ENCODE measurements at places on chromosomes 6 and 20.

GRCh38 chr6:22045261-22045912 is 251.4 kb downstream of the PRL start:
- peak; percentile 10 for DNase-seq

DNA sequence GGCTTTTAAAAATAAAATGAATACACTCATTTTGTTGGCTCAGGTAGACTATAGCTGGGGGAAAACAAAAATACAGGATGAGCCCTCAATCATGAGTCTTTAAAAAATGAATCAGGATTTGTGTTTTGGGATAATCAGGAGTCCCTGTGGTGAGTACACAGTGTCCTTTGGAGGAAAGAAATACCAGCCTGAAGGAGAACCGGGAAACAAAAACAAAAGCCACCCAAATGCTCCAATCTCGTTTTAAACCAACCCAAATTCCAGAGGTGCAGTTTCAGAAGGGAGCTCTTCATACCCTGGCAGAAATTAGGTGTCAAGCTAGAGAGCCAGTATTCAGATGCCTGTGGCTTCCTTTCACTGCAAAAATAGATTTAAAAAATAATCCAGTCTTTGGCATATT is 23.3 kb upstream of the FOXA2 start:
- DNase-seq, result no peak

GRCh38 chr6:93496548-93496947 is 77.2 kb upstream of the EPHA7 start:
- no peak for DNase-seq

DNA sequence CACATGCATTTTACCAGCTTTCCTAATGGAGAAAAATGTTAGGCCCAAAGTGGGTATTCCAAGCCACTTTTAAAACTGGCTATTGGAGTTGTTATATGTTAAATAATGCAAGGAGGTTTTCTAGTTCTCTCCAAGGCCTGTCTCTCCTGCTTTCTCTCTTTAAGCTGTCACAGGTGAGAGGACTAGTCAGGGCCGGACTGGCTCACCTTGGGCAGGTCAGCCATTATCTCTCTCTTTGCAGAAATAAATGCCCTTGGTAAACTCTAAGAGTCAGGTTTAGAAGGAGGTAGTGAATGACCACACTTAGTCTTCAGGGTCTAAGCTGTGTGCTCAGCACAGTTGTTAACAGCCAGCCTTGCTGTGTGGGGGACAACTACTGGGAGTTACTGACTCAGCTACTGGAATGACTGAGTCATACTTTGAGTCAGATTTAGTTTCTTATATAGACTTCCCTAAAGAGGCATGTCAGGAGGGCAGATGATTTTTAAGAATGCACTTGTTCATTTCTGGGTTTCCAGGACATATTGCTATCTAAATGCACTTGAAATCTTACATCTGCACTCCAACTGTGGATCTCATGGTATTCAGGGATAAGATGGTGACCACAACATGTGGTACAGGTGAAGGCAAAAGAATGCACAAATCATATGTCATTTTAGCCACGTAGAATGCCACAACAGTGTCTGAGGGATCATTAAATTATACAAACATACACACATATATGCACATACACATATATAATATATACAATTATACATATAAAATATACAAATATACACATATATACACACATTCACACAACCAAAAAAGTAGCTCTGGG is 719.4 kb downstream of the EPM2A start:
- peak; percentile 14 for DNase-seq

DNA sequence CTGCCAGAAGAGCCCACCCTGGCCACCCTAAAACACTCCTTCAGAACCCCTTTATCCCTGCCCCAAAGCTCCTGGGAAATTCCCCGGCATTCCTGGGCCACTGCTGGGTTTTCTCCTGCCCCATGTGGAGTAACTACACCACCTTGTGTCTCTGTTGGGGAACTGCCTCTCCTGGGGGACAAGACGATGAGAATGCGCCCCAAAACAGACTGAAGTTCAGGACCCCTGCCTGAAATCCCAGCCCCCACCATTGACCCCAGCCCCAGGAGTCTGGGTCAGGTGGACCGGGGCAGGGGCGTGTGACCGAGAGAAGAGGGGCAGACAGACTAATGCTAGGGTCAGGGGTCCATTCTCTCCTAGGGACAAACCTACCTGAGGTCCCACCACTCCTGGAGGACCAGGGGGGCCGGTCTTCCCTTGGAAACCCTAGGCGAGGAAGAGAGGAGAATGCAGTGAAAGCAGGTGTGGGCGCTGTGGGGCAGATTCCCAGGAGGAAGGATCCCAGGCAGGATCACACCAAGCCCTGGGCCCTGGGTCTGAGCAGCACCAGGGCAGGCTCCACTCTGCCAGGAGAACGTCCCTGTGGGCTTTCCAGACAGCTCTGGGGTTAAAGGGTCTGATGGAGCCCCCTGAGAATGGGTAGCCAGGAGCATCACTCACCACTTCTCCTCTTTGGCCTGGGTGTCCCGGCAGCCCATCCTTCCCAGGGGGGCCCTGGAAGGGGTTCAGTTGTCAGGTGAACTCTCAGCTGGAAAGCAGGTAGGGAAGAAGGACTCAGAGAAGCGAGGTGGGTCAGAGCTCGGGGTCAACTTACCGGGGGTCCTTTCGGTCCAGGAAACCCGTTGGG is 19.4 kb downstream of the COL11A2 start:
- DNase-seq, result peak; percentile 23

GRCh38 chr6:106145144-106145543 is 59.0 kb downstream of the PRDM1 start:
- DNase-seq, result no peak

DNA sequence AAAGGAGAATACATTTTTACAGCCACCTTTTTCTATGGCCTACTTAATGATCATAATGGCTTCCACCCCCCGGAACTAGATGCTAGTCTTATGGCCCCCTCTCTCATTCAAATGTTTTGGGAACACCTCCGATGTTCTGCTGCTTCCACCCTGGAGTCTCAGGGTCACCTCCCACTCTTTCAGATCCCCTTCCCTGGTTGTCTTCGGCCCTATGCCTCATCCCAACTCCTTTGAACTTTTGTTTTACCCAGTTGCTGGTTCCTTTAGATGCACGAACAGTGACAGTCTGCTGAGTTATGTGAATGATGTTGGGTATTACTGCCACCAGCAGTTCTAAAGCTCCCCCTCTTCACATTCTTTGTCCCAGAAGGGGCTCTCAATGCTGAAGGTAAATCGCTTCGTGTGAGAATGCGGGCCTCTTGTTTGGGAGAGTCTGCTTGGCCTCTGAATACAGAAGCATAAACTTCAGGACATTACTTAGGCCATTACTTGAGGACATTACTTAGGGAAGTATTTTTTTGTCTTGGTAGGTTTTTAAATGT is 309.1 kb downstream of the SOX4 start:
- DNase-seq, result no peak

DNA sequence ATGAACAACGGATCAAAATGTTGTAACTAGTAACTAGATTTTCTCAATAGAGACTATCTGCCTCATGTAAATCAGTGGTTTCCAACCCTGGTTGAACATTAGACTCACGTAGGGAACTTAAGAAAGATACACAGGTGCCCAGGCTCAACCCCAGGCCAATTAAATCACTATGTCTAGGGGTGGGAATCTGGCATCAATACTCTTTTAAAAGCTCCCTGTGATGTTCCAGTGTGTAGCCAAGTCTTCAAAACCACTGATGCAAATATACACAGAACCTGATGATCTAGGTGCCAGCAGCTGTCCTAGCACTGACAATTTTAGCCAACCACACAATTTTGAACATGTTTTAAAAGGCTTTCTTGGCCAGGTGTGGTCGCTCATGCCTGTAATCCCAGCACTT is 128.7 kb downstream of the TBC1D32 start:
- DNase-seq, result no peak

- no peak for DNase-seq
Measured at GRCh38 chr6:20955131-20955530, 420.9 kb downstream of the CDKAL1 start.

DNA sequence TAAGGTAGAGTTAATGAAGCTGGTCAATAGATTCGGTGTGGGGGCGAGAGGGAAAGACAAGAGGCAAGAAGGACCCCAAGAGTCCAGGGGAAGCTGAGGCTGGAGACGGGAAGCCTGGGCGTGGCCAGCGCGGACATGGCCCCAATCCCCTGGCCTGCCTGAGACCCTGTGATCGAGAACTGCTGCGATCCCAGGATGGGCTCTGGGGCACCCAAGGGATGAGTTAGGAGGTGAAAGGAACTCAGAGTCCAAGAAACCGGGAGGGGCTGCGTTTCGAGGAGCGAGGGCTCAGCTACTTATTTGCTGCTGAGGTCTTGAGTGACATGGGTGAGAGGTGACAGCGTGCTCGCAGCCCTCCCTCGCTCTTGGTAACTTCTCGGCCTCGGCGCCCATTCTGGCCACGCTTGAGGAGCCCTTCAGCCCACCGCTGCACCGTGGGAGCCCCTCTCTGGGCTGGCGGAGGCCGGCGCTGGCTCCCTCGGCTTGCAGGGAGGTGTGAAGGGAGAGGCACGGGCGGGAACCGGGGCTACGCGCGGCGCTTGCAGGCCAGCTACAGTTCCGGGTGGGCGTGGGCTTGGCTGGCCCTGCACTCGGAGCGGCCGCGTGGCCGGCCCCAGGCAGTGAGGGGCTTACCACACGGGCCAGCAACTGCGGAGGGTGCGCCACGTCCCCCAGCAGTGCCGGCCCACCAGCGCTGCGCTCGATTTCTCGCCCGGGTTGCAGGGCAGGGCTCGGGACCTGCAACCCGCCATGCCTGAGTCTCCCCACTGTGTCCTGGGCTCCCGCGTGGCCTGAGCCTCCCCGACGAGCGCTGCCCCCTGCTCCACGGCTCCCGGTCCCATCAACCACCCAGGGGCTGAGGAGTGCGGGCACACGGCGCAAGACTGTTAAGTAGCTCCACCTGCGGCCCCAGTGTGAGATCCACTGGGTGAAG is 58.2 kb downstream of the IRF4 start:
- DNase-seq, result no peak

DNA sequence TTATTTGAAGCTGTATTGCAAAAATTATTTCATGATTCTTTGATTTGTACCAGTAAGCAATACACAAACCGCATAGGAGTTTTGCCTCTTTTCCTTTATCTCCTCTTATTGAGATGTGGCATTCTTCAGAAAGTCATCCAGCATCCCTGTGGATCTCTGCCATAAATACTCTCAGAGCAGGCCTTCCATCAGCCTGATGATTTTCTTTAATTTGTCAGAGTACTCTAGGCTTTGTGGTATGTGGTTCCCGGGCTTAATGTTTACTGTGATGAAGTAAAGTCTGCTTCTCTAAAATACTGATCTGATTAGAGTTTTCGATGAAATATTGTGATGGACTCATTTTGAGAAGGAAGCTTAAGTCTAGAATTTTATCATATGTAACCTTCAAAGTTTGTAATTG is 31.1 kb upstream of the SLC35D3 start:
- DNase-seq, result no peak

DNA sequence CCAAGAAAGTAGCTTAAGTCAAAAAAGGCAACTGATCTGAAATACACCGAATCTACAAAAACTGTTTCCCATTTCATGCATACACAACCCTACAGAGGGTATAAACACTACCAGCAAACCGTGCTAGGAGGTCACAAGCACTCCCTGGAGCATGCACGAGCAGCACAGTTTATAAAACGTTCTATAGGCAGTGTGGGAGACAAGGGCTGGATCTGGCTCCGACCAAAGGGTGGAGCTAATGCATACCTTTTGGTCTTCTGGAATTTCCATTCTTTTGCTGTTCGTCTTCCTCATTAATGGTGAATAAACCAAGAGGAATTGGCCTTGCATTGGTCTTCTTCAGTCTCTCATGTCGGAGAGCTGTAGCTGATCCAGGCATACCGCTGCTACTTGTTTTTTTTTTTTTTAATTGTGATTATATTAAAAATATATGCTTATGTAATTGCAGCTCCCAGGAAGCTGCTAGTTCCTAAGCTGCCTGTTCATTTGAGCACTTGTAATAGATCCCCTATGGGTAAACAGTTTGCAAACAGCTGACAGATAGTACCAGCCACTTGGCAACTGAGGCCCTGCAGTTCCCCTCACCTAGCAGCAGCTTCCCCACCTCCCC is 24.5 kb downstream of the MAP7 start:
- DNase-seq, result peak; percentile 30

DNA sequence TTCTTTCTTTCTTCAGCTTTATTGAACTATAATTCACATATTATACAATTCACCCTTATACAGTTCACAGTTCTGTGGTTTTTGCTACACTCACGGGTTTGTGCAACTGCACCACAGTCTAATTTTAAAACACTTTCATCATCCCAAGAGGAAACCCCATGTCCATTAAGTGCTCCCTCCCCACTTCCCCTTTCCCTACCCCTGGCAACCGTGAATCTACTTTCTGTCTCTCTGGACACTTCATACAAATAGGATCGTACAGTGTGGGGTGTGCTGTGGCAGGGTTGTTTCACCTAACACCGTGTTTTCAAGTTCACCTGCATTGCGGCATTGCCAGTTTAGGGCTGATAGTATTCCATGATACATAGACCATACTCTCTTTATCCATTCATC is 118.8 kb downstream of the PHACTR3 start:
- DNase-seq, result no peak

- DNase-seq, result no peak
Measured at GRCh38 chr6:131937226-131937625, 13.9 kb downstream of the CCN2 start.

GRCh38 chr20:6053776-6054688 is at the start of gene LRRN4:
Gene LRRN4, minus strand, starts transcription at chr20:6054060. Its CDS starts 1,261 bp downstream, at chr20:6052799.
- peak; percentile 85 for DNase-seq

DNA sequence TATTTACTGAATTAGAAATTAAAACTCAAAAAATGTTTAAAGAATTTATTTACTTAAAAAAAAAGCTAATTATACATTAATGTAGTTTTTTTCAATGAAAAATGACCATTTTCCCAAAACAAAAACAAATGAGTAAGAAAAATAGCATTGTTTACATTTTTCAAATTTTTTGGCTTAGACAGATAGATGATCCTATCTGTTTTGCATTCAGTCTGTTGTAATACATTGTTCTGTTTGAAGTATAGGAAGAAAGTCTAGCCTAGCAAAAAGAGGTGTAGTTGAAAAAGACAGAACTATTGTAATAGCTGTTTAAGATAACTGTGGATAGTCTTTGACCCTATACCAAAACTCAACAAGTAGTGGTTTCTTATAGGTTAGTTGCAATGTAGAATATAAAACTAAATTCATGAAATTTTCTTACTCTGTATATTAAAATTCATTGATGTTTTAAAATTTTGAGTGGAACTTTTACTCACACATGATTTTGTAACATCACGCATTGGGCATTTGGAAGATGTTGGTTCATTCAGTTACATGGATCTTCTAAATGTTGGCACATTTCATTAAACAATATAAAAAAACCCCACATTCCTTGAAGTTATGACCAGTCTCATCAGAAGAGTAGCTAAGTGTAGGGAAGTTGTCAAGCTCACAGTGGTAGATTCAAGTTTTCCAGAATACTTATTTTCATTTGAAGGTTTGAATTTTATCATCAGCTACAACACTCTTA is 62.0 kb downstream of the KCNS1 start:
- no peak for DNase-seq

DNA sequence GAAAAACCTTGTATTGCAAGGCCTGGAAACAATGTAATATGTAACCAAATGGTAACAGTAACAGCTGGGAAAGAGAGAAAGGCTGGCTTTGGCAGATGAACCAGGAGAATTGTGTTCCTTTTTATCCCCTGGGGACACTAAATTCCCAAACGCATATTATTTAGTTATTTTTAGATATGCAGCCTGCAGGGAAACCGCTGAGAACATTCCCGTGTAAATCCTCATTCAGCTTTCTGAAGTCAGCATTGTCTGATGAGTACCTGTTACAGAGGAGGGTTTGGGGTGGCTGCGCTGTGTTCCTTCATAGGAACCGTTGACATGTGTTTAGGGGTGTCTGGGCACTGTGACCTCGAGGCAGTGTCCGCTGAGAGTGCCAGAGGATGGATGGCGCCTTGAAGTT is 101.3 kb downstream of the SMOC2 start:
- DNase-seq, result no peak

Measured in SW480 (cell line).